ENCODE measurements at places on chromosomes 7 and 10. TPM values are rescaled to one million over a fixed set of nuclear protein-coding genes. Genes with fewer than 3 reads are reported as not detected.

DNA sequence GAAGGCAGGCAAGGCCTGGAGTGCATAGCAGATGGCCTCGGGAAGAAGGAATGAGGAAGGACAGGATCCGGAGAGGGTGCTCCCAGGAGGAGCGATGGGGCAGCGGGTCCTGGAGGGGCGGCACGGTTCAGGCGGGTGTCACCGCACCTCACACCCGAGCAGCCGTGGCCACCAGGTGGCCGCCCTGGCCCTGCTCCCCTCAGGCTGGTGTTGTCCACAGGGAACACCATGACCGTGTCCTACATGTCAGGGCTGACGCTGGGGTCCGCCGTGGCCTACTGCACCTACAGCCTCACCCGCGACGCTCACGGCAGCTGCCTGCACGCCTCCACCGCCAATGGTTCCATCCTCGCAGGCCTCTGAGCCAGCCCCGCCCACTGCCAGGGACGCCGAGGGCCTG, 19.8 kb downstream of the SLC29A4 start:
- H3K27ac ChIP-seq: no peak overlapping the region
- H3K36me3 ChIP-seq: no peaks in the 10 kb centered on the region
- no peak for DNase-seq
- H3K4me3 ChIP-seq: no peak overlapping the region
- H3K4me1 ChIP-seq: no peaks in the 10 kb centered on the region
- no peaks in the 10 kb centered on the region for H3K27me3 ChIP-seq

- no peak for DNase-seq
- H3K4me1 ChIP-seq: no peaks in the 10 kb centered on the region
- H3K27ac ChIP-seq: no peak overlapping the region
- no peaks in the 10 kb centered on the region for H3K27me3 ChIP-seq
- H3K36me3 ChIP-seq: no peaks in the 10 kb centered on the region
- H3K4me3 ChIP-seq: no peak overlapping the region
Observed at GRCh38 chr10:107544706-107545520, 380.4 kb upstream of the SORCS1 start.

DNA sequence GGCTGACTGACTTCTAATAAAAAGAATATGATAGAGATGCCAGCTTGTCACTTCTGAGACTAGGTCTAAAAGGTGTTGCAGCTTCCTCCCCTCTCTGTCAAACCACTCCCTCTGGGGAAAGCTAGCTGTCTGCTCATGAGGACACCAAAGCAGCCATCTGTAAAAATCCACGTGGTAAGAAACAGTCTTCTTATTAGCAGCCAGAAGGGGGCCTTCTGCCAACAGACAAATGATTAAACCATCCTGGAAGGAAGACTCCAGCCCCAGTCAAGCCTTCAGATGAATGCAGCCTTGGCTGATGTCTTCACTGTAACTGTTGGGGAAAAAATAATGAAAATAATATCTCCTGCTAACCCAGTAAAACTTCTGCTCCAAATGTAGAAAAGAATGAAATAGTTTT, 41.9 kb upstream of the DAGLB start:
- H3K27ac ChIP-seq: no peak overlapping the region
- no peaks in the 10 kb centered on the region for H3K4me1 ChIP-seq
- H3K36me3 ChIP-seq: no peaks in the 10 kb centered on the region
- DNase-seq: no peak

DNA sequence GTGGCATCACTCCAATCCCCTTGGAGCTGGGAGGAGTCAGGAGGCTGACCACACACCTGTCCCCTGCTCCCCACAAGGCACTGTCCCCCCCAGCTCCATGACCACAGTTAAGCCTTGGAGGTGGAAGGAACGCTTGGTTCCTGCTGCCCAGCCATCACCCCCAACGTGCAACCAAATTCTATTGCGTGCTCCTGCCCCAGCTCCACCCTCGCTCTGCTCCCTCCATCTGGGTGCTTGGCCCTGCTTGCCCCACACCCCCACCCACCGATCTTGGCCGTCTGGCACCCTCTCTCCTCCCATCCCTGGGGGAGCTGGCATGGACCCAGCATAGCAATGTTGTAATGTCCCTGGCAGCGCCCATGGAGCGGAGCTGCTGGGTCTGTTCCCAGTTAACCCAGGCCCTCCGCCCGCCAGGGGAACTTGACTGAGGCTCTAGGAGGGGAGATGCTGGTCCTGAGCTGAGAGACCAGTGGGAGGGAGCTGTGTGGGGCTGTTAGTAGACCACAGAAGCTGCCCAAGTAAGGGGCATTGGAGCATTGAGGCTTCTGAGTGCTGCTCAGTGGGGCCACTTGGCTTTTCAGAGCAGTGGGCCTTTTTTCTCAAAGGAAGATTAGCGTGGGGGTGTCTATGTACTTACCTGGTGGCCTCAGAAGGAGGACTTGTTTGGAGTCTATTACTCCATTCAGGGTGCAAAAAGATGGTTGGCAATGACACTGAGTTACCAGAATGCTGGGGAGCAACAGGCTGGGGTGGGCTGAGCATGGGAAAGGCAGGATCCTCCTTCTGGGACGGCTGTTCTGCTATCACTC, 1.1 kb downstream of the EPHB6 start:
- H3K4me3 ChIP-seq: peak overlapping the region; percentile 59
- H3K36me3 ChIP-seq: no peaks in the 10 kb centered on the region
- H3K27ac ChIP-seq: no peak overlapping the region
- no peaks in the 10 kb centered on the region for H3K4me1 ChIP-seq
- DNase-seq: no peak

GRCh38 chr7:47452715-47453092, 129.2 kb downstream of the TNS3 start:
- no peak for DNase-seq
- peak overlapping the region; percentile 85 for H3K27ac ChIP-seq
- H3K27me3 ChIP-seq: no peaks in the 10 kb centered on the region
- no peaks in the 10 kb centered on the region for H3K36me3 ChIP-seq

GRCh38 chr10:59793919-59794318, 40.7 kb upstream of the MRLN start:
- no peaks in the 10 kb centered on the region for H3K4me1 ChIP-seq
- H3K36me3 ChIP-seq: peaks cover 9% of the 10 kb centered on the region
- no peaks in the 10 kb centered on the region for H3K27me3 ChIP-seq
- no peak overlapping the region for H3K27ac ChIP-seq
- no peak overlapping the region for H3K4me3 ChIP-seq

- peaks cover 32% of the 10 kb centered on the region for H3K4me1 ChIP-seq
- H3K36me3 ChIP-seq: no peaks in the 10 kb centered on the region
- peak overlapping the region; percentile 95 for H3K27ac ChIP-seq
- no peaks in the 10 kb centered on the region for H3K27me3 ChIP-seq
Observed at GRCh38 chr10:24465124-24465874, 256.4 kb downstream of the KIAA1217 start.

PNLIPRP3 gene
- not detected for total RNA-seq

MAT1A gene
- 1.1 TPM for total RNA-seq
